ENCODE measurements at places on chromosomes 5 and 9.

DNA sequence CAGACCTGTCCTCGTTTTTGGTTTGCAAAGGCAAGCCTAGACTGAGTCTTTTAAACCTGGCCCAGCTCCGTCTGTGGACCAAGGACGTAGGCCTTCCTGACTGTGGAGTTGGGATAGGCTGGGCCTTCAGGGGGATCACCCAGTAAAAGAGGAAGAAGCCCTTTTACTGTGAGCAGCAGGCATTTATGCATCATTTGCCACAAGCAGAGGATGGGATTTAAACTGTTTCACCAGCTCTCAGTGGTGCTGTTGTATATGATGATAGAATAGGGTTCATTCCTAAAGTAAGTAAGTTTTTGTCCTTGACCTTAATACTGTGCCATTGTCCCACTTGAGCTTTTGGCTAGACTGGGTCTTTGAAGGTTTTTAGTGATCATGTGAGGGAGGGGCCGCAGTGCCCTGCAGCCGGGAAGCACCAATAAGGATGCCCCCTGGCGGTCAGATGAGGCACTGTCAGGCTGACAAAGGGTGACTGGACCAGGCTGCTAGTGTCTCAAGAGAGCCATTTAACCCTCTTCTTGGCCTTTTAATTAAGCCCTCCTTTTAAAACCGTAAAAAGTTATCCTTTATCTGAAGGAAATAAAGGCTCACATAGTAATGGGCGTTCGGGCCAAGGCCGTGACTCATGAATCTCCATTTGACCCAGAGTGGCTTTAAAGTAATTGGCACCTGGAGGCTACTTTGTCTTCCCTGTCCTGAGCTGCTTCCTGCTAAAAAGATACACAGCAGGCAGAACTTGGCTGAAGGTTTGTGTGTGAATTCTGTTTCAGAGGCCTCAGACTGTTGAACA lies 74.0 kb downstream of the UBAP1 start:
- peak; percentile 63 for DNase-seq

DNA sequence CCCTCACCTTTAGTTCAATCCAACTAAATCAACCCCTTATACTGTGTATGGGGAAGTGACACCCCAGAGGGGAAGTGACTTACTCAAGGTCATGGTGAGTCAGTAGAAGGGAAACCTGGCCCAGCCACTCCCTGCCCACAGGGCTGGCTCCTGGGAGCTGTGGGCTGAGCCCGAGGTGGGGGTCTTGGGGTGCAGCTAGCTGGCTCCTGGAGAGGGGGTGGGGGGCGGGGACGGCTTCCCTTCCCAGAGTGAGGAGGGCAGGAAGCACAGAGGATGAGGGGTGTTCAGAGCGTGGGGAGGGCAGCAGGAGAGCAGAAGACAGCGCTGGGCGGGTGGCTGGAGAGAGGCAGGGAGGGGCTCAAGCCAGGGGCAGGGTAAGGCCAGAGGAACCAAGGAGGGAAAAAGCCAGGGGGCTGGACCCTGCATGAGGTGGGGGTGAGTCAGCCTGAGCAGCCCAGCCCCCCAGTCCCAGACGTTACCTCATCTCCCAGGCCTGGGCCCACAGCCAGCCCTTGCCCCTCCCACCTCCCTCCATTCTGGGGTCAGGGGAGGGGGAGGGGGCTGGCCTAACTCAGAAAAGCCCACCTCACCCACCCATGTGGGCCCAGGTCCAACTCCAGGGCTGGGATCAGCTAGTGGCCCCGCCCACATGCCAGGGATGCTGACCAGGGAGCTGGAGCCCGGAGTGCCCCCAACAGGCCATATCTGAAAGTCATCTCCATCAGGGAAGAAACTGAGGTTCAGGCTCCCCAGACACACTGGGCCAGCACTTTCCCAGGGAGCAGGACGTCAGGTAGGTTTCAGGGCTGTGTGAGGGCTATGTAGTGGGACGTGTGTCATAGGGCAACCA lies 2.8 kb downstream of the PDLIM7 start:
- DNase-seq: no peak

DNA sequence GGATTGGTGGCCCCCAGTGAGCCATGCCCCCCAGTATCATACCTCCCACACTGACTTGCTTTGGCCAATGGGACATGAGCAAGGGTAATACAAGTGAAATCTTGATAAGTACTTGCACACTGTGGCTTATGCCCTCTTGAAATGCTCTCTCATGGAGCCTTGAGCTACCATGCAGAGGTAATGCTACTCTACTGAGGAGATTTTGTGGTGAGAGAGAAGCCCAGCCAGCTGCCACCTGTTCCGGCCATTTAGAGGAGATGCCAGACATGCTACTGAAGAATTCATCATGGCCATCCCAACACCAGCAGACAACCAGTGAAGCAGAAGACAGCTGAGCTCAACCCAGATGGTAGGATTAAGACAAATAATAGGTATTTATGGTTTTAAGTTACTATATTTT lies 299.5 kb downstream of the MEF2C start:
- DNase-seq: no peak

DNA sequence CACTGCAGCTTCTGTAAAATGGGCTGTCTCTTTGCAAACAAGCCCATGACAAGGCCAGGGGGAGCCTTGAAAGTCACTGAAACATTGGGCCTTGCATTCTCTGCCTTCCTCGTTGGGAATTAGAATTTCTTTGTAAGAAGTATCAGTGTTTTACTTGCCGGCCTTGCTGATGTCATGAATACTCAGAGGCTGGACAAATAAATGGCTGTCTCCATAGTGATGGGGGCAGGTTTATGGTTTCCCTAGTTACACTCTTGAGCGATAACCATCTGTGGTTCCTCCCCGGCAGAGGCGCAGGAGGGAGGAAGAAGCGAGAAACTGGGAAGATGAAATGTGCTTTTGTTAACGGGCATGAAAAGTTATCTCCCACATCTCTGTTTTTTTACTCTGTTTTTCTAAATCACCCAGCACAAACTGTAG lies 272.7 kb upstream of the PANK3 start:
- no peak for DNase-seq

- DNase-seq: no peak
Measured at GRCh38 chr9:13266167-13266566, 13.3 kb downstream of the MPDZ start.

DNA sequence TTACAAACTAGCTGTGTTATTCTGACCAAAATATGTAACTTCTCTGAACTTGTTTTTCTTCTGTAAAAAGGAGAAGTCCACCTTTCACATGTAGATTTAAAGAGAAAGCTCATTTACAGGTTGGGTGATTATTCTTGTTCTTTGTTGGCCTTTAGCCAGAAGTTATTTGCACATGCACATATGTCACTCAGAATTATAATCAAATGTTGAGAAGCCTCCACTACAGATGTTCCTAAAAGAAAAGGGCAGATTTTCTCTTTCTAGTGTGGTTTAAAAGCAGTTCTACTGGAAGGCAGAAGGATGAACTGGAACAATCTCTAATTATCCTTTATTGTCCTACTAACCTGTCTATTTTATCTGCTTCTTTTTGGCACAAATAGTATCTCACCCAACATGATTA lies 209.8 kb upstream of the ELAVL2 start:
- no peak for DNase-seq

DNA sequence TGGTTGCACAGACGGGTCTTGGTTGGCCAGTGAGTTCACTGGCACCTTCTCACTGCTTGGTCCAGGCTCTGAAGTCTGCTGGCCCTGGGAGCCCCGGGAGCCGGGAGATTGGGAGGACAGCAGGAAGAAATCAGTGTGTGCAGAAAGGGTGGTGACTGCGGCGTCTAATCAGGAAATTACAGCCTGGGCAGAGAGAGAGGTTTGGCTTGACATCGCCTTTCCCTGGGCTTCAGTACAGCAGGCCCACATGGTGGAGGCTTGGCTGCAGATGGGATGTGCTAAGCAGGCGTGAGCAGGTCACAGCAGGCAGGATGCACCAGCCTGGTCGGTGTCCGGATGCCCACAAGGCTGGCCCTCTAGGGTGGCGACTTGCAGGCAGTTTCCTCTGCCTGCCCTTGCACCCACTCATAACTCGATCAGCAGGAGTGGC lies 17.2 kb downstream of the PITX1 start:
- no peak for DNase-seq

DNA sequence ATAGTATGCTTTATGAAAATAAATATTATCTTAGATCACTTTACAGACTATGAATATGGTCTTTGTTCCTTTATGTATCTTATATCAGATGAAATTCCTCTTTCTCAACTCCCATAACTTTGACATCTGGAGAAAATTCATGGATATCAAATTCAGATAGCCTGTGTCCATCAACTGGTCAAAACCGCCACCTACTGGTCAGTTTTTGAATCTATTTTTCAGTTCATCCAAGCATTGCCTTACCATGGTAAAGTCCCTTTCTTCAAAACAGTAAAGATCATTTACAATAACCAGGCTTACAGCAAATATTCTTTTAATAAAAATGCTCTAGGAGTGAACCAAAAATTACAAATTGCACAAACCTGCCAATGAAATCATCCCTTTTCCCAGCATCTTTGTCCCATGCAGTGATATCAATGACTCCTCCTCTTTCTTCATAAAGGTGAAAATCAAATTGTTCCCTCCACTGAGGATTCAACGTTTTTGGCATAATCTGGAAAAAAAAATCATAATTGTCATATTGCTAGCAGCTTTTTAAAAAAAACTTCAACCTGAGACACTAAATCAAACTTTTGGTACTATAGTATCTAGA lies 290.5 kb downstream of the SLF1 start:
- peak; percentile 53 for DNase-seq

DNA sequence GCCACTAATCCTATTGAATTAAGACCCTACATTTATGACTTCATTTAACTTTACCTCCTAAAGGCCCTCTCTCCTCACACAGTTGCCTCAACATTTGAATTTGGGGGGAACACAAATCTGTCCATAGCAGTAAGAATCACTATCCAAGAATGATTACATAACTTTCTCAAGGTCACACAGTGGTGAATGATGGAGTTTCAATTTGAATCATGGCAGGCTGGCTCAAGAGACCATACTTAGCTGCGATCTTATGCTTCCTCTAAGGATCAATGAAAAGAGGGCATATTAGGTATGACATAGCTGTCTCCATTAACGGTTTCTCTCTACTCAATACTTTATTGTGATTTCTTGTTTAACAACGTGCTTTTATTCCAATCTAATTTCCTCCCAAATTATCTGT lies 44.1 kb upstream of the PDE4D start:
- no peak for DNase-seq

DNA sequence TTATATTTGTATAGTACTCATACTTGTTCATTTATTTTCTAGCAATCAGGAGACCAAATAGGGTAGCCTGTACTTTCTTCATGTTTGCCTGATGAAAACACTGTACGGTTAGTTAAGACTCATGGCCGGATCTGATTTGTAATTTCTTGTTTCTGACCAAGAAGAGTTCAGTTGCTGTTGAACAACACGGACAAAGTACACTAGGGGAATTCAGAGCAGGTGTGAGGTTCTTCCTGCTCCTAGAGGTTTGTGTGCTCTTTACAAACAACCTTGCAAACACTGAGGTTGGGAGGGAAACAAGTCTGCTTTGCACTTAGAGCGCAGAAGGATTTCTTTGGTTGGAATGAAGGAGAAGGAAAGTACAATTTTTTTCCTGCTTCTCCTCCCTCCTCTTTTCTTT lies 69.7 kb downstream of the TRIO start:
- peak; percentile 85 for DNase-seq

GRCh38 chr5:78757269-78758053 lies 108.9 kb upstream of the LHFPL2 start:
- DNase-seq: peak; percentile 24

GRCh38 chr5:149426931-149427330 lies 47.8 kb upstream of the IL17B start:
- no peak for DNase-seq

DNA sequence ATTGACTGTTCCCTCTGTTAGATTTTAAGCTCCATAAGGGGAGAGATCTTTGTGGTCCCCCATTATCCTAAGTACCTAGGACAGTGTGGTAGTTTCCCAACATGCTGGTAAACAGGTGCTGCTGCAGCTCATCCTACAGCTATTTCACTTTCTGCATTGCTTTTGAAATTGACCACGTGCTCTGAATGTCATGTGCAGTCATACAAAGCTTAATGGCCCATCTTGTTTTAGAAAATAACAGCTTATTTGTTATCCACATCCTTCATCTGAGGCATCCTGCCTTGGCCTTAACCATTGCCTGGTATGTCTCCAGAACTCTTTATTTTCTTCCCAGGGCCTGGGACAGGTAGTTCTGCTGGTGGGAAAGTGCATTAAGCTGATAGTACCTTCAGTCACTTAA lies 14.7 kb downstream of the PIK3R1 start:
- DNase-seq: no peak

GRCh38 chr9:88872192-88872946 lies 118.9 kb upstream of the S1PR3 start:
- no peak for DNase-seq

GRCh38 chr9:79757881-79758669 lies 186.3 kb downstream of the TLE4 start:
- DNase-seq: no peak

GRCh38 chr5:170293273-170293672 lies 4.3 kb downstream of the LCP2 start:
- no peak for DNase-seq

- DNase-seq: no peak
Measured at GRCh38 chr9:87718231-87718630, 7.7 kb upstream of the CTSL start.

- DNase-seq: no peak
Measured at GRCh38 chr5:74409712-74410111, 230.8 kb downstream of the ENC1 start.

DNA sequence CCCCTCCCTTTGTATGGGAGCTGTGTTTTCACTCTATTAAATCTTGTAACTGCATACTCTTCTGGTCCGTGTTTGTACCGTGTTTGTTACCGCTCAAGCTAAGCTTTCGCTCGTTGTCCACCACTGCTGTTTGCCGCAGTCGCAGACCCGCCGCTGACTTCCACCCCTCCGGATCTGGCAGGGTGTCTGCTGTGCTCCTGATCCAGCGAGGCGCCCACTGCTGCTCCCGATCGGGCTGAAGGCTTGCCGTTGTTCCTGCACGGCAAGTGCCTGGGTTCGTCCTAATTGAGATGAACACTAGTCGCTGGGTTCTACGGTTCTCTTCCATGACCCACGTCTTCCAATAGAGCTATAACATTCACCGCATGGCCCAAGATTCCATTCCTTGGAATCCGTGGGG lies 6.6 kb upstream of the GNE start:
- no peak for DNase-seq
